ENCODE measurements at places on chromosomes 12 and 14.

GRCh38 chr14:101948666-101949216 lies 15.6 kb upstream of the DYNC1H1 start:
- DNase-seq: peak; percentile 35

GRCh38 chr12:89454080-89454848 lies 70.3 kb downstream of the GALNT4 start:
- no peak for DNase-seq

DNA sequence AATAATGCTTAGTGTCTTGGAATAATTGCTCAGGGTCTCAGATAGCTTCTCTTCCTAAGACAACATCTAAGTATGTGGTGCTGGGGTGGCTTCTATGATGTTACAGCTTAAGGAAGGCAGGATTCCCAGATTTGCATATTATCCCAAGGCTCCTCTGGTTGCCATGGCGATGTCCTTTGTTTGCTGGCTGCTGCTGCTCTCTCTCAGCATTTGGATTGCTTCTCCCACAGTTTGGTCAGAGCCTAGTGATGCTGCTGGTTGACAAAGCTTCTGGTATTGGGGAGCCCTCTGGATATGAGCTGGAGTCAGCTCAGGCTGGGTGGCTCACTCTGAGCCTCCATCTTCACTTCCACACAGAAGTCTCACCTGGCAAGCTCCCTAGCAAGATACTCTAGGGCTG lies 56.4 kb upstream of the FBXO33 start:
- DNase-seq: no peak

DNA sequence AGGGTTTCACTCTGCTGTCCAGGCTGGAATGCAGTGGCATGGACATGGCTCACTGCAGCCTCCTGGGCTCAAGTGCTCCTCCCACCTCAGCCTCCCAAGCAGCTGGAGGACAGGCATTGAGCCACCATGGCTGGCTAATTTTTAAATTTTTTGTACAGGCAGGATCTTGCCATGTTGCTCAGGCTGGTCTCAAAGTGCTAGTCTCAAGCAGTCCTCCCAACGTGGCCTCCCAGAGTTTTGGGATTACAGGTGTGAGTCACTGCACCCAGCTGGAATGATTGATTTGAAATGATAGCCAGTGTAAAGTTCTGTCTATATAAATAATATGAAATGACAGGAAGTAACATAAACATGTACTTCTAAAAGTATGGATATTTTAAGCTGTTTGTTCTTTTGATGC lies 172.7 kb downstream of the FUT8 start:
- DNase-seq: no peak

- DNase-seq: no peak
These were observed 568.3 kb downstream of the TMEM121 start for GRCh38 chr14:106094654-106095189.

DNA sequence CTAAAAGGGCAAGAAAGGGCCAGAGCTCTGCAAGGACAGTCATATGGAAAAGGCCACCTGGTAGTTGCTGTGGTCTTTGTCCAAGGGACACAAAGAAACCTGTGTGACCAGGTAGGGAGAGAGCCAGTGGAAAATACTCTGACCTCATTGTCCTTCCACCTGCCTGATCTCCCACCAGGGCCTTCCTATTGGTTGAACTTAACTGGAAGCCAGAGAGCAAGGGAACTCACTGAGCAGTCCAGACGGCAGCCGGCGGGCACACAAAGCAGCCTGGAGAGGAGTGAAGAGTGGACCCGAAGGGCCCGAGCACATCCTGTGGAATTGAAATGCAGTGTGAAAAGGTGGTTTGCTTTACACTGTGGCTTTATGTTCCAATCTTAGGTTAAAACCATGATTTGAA lies 120.7 kb downstream of the SLC25A21 start:
- no peak for DNase-seq

- no peak for DNase-seq
These were observed 257.6 kb downstream of the EGLN3 start for GRCh38 chr14:33693237-33693636.

DNA sequence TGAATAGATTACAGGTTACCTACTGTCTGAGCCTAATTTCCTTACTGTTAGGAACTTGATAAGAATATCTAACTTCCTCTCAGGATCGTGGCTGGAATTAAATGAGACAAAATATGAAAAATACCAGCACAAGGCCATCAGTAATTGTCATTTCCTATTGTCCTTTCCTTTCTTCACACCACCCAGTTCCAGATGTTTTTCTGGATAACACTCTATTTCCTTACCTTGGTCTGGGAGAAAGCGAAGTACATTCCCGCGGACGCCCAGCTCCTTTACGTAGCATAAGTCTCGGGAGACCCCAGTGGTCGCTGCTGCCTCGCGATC lies 376 bp downstream of the GDF3 start:
- DNase-seq: no peak

GRCh38 chr12:26939953-26940352 lies 1.7 kb downstream of the FGFR1OP2 start:
- no peak for DNase-seq

DNA sequence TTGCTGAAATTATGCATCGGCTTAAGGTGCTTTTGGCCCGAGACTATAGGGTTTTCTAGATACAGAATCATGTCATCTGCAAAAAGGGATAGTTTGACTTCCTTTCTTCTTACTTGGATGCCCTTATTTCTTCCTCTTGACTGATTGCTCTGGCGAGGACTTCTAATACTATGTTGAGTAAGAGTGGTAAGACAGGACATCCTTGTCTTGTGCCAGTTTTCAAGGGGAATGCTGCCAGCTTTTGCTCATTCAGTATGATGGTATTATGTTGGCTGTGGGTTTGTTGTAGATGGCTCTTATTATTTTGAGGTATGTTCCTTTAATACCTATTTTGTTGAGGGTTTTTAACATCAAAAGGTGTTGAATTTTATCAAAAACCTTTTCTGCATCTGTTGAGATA lies 8.3 kb downstream of the BMAL2 start:
- no peak for DNase-seq

- DNase-seq: peak; percentile 15
These were observed 46.1 kb downstream of the DNAH10 start for GRCh38 chr12:123808167-123808566.

- DNase-seq: peak; percentile 45
These were observed 226.9 kb upstream of the CRY1 start for GRCh38 chr12:107320033-107320928.

DNA sequence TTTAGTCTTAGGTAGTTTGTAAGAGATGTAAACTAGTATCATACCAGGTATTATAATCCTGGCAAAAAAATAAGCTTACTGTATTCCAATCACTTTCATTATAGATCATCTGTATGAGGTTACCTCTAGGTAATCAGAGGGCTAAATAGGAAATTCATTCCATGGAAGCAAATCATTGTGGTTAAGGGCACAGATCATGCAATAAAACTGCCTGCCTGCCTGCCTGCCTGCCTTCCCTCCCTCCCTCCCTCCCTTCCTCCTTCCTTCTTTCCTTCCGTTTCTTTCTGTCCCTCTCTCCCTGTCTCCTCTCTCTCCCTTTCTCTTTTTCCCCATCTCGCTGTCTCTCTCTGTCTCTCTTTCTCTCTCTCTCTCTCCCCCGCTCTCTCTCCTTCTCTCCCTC lies 3.2 kb upstream of the CLEC9A start:
- no peak for DNase-seq

DNA sequence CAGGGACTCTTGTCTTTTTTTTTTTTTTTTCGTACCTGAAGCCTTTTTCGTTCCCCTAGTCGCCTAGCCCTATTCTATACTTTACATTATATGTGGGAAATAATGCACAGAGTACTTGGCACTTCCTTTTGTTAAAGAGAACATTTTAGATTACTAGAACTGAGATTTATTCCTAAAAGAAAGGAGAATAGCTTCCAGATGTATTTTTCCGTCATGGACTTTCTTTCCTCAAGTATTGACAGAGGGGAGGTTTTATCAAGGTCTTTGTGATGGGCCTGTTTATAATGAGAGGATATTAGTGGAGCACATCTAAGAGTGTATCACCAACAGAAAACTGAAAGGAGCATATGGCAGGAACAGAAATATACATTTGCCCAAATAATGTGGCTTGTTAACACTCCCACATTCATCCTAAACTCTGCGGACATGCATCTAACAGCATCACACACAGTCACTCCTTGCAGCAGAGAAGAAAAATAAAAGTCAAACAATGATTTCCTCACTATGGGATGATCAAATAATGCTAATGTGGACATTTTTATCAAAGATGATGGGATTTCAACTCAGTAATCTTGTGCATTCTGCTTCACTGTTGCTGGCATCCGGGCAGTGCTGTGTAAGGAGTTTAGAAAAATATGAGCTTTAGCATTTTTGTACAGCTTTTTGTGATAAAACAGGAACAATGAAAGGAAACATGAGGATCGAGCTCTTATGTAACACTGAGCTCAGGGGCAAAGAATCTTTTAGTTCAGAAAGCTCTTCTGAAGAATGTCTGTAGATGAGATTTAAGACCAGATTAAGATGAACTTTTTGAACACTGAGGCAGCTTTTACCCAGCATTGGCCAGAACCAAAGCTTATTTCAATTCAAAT lies 183.1 kb downstream of the EGLN3 start:
- no peak for DNase-seq

- no peak for DNase-seq
These were observed 12.6 kb upstream of the EDDM3A start for GRCh38 chr14:20732979-20733635.

DNA sequence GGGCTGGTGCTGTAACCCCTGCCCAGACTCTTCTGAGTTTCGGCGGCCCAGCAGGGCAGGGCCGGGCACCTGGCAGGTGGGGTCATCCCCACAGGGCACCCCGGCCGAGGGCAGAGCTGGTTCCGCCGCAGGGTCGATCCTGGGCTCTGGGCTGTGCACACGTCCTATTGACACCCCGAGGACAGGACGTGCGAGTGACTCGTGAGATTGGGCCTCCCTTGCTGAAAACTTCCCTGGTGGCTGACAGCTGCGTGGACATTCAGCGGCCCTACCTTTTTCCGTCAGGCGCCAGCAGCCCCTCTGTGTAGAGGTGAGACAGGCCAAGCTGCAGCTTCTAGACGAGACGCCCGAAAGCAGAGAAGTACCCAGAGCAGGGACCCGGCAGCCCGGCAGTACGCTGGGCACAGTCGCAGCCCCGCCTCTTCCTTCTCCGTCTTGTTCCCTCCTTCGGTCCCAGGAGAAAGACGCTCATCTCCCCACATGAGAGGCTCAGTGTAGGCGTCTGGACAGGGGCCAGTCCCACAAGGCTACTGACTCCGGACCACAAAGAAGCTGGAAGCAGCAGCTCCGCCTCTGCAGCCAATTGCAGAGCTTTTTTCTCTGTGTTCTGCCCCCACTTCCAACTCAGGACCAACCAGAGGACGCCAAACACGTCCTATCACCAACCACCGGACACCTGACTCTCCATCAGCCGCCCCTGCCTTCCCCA lies at the start of gene LRCOL1:
Gene LRCOL1, minus strand, starts transcription at position 532 of the 709 bp plus-strand sequence. CDS start 4,331 bp downstream, outside the sequence.
- DNase-seq: no peak

- no peak for DNase-seq
These were observed 65.7 kb upstream of the SRSF5 start for GRCh38 chr14:69701291-69701690.

- DNase-seq: no peak
These were observed 72.3 kb downstream of the TESC start for GRCh38 chr12:117026921-117027250.

DNA sequence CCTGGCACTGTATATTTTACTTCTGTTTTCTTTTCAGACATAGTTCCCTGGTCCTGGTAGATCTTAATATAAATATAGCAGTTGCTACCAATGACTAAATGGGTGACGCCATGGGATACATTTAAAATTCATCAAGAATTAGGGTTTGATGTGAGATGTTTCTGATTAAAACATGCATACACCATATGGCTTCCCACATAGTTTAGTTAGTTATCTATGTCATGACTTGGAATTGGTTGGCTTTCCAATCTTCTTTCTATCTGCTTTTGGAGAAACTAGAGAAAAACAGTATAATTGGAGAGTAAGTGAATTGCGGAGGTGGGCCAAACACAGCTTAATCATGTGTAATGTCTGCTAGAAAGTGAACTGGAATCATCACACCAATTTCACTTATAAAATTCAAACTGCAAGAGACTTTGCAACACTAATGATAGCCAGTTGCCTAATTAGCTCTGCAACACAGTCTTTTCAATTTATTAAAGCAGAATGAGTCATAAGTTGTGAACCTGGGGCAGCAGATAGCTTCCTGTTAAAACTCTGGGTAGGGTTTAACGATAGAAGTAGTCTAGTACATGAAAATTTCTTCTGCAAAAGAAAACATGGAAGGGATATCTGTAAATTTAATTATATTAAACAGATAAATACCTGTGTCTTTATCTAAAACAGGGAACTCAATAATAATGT lies 295.2 kb downstream of the SLC16A7 start:
- DNase-seq: no peak

GRCh38 chr12:93468008-93468371 lies 676 bp downstream of the MRPL42 start:
- DNase-seq: no peak

DNA sequence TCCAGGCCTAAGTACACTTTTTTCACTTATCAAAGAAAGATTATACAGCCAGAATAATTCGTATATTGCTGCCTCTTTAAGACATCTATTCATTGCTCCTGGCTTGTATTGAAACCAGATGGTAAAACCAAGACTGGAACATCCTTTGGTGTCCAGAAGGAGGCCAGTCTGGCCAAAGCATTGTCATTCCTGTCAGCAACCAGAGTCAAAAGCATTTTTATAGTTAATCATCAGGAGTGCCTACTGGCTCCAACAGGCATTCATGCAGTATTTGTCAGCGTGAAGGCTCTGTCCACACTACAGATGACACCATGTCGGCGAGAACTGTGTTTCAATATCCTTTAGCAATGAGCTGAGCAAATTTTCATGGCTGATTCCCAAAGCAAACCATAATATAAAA lies 118.0 kb upstream of the G2E3 start:
- no peak for DNase-seq

- DNase-seq: no peak
These were observed 1724.1 kb upstream of the SEL1L start for GRCh38 chr14:83257466-83258439.

DNA sequence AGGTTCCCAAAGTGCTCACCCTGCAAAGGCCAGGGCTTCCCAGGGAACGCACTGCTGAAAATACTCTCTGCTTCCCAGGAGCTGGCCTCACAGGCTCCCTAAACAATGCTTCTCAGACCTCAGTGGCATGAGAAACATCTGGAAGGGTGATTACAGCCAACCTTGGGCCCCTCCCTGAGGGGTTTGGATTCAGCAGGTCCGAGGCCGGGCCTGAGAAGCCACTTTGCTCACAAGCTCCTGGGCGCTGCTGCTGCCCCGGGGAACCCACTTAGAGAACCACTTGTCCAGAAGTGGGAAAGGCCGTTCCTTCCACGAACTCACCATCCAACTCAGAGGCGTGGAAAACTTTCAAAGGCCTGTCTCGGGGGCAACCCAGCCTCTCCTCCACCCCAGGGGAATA lies 130.5 kb downstream of the PIWIL1 start:
- DNase-seq: peak; percentile 14

GRCh38 chr14:88388741-88389282 lies 3.4 kb downstream of the SPATA7 start:
- DNase-seq: no peak

GRCh38 chr14:90296641-90297040 lies 35.1 kb downstream of the NRDE2 start:
- DNase-seq: no peak

DNA sequence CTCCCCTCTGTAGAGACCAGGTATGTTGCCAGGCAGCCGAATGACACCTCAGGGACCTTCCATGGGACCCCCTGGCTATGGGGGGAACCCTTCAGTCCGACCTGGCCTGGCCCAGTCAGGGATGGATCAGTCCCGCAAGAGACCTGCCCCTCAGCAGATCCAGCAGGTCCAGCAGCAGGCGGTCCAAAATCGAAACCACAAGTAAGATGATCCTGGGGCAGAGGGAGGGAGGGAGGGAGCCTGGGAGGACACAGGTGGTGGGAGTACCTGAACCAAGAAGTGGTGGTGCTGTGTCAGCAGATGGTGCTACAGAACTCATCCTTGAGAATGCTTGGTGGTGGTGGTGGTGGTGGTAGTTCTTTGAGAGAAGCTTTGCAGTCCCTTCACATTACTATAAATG lies 1.0 kb downstream of the SMARCD1 start:
- DNase-seq: no peak

Measured in mucosa of descending colon (tissue), 3 donors.